Retina (tissue), 1 donor: ENCODE measurements at places on chromosomes 16 and 17.

DNA sequence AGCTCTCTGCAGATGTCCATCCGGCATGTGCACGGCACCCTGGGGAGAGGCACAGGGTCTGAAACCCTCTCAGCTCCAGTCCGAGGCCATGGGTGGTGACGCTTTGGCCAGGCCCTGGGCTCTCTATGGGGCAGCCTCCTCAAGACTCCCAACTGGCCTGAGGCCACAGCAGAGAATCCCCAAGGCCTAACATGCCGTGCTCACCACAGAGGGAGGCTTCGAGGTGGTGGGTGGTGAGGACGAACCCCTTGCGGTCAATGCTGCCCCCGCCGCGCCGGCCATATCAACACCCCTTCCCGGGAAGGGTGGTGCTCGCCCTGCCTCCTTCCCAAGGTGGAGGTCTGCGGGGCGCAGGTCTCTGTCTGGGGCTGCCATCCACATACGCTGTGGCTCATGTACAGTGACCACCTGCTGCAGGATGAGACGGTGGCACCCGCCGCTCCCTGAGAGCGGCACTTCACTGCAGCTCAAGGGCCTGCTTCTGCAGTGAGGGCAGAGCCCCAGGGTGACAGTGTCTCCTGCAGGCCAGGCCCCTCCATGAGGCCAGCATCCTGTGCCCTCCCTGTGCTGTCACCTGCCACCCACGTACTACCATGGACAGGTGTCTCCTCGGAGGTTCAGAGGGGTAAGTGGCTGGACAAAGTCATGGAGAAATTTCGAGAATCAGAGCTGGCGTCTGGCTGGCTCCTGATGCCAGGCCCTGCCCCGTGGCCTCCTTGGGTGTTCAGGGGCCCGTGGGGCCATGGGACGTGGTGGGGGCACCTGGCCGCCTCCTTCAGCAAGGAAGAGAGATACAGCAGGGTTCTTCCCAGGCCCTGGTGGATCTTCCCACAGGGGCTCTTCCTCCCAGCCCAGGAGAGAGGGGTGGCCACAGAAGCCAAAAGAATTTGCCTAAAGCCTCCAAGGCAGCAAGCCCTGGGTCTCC, 54.6 kb upstream of the ACSF3 start:
- no peak for DNase-seq

DNA sequence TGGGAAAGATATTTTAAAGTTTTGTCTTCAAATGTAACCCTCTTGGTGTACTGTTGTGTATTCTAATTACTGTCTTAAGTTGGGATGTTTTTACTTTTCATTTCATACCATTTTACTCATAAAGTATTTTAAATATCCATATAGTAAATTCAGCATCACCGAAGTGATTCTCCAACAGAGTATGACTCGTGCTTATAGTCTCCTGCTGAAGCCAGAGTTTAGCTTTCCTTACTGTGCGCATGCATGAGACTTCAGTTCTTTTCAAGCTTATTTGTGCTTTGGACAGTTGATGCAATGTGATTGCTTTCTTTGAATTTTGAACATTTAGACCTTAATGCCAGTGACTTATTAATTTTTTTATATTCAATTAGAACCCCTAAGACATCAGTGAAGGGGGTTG, 7.4 kb upstream of the VPS35L start:
- DNase-seq: no peak

DNA sequence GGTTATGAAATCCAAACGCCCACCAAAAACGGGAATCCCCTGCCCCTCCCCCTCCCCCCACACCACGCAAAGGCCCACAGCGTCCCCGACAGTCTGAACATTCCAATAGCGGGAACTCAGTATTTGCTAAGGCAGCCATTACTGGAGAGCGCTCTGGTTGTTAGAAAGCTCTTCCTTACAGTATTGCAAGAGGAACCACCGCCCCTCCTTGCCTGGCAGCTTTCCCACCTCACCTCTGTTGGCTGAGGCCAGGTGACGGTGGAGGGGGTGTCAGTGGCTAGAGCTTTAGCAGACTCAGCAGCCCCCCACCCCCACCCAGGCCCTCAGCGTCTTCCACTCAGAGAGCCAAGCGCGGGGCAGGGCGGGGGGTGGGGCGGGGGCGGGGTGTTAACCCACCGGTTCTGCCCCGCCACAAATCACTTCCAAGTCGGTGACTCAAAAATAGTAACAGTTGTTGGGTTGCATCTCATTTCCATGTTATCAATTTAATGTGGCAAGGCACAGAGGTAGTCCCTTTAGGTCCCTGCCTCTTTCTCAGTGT, 2.2 kb upstream of the PLEKHH3 start:
- peak; percentile 39 for DNase-seq

DNA sequence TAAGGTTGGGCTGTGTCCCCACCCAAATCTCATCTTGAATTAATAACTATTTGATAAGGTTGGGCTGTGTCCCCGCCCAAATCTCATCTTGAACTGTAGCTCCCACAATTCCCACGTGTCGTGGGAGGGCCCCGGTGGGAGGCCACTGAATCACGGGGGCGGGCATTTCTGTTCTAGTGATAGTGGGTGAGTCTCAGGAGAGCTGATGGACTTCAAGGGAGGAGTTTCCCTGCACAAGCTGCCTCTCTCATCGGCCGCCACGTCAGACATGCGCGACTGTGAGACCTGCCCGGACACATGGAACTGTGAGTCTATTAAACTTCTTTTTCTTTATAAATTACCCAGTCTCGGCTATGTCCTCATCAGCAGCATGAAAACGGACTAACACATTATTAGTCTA, 44.9 kb upstream of the METRNL start:
- DNase-seq: no peak

DNA sequence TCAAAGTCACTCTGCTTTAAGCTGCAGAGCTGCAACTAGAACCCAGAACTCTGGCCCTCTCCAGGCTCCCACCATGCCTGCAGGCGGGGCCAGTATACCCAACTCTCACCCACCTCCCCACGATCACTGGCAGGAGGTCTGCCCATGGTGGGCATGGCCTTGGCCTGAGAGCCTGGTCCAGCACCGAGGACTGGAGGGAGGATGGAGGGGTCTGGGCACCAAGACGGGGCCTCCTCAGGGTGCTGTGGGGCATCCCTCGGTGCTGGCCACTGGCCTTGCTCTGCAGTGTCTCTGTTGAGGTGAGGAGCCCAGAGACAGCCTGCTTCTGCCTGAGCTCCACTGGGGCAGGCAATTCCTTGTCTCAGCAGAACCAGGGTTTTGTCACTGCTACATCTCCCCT, 1.5 kb upstream of the KRT16 start:
- no peak for DNase-seq

DNA sequence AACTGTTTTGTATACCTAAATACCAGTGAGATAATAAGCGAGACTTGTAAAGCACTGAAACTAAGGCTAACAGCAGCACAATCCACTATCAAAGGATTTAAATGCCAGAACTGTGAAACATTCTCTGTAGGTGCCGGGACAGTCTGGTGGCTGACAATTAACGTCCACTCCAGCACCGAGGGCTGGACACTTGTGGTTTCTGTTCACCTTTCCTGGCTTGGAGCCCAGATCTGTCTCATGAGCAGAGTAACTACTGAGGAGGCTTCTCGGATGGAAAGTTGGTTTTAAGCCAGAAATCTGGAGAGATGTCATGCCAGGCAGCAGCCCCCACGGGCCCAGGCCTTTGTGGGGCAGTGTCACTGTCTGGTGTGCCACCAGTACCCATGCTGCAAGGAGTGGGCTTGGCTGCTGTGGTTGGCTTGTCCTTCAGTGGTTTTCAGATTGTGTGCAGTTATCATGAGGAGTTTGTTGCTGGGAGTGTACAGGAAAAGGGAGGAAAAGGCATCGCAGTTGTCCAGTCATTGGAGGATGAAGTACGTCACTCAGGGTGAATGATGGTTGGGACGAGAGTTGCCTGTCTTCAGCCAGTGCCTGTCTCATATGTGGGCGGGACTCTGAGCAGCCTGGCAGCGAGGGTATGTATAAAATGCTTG, 35.5 kb downstream of the UBN1 start:
- DNase-seq: no peak

- DNase-seq: no peak
Observed at GRCh38 chr17:35766903-35767510, 6.3 kb downstream of the C17orf50 start.

DNA sequence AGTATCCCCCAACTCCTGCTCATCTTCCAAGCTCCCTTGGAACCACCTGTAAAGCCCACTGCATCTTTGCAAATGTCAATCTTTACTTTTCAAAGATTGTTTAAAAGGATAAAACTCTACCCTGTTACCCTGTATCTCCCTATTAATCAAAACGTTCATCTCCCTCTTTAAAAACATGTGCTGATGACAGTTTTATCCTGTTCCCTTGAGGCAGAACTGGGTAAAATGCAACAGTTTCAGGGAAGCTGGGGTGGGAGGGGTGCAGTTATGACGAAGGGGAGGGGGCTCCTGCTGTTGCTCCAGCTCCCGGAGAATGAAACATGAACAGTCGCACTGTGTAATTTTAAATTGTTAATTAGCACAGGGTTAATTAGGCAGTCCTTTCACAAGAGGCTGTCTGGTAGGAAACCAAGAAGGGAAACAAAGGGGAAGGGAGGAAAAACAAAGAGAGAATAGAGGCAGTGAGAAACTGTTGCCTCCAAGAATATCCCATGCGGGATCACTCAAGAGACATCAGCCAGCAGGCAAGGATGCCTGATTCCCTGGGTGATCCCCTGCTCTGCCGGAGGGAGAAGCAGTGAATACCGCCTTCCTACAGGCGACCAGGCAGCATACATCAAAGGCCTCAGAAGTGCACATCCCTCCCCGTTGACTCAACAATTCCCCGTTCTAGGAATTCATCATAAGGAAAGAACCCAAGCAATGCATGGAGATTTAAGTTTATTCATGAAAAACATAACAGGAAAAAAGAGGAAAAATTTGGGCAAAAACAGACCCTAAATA, 84.2 kb downstream of the ZFHX3 start:
- DNase-seq: peak; percentile 36

DNA sequence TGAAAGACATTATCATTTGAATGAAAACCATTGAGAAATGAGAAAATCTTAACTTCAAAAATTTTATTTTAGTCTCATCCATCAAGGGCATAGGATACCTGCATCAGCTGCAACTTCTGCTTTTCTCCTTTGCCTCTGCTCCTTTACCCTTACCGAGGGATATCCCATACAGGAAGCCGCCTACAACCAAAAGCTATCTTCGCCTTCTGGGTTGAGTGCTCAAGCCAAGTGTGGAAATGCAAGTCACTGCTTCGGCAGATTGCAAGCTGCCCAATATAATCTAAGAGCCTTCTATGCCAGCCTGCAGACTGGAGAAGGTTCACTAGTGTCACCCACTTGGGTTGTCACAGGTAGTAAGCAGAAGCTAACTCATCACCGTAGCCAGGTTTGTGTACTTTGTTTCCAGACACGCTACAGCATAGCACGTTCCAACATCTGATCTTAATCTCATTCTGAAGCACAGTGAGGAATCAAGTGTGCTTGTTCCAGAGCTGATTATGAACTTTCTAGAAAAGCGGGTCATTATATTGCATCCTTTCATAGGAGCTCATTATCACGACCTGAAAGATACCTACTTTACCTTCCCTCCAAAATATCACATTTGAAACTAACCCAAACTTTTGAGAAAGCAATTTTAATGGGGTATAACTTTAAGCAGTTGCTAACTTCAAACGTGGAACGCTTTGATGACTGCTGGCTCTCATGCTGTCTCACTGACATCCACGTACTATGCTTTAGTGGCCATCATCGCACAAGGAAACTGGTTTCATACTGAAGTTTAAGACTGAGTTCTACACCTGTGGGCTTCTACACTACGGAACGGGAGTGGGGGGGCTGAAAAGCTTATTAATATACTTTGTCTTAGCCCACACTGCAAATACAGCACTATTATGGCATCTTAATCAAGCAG, 8.0 kb upstream of the UNK start:
- DNase-seq: no peak

GRCh38 chr17:43860077-43860725, 13.2 kb downstream of the CD300LG start:
- no peak for DNase-seq

DNA sequence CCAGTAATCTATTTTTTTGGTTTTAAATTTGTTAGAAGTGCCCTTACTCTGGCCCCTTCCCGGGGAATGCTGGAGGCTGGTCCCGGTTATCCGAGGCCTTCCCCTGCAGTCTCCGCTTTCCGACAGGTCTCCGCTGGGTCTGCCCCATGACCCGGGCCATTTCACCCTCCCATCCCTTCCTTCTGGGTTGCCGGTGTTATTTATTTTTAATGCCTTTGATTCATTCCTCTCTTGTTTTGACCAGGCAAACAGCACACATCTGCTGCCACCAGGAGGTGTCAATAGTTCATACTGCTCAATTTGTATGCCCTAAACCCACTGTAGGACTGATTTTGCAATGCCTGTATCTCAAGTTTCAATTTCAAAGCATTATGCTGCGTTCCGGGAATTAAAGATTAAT, 113.2 kb upstream of the IRX5 start:
- DNase-seq: peak; percentile 15

DNA sequence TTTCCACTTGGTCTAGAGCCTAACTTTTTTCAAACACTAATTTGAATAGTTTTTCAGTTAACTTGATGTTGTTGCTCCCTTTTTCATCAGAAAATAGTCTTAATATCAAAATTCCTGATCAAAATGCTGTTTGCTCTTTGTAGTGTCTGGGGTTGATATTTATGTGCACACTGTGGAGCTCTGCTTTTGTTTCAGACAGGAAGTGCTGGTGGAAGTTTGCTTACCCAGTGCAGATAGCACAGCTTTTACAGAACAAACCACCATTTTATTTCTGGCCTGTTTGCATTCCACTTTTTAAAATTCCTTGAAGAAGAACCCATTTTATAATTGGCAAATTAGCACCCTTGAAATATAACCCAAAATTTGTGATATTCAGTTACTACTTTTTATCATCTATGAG, 125.4 kb downstream of the MRTFB start:
- no peak for DNase-seq

- DNase-seq: peak; percentile 96
Observed at GRCh38 chr17:41738077-41738800, 3.8 kb upstream of the HAP1 start.

DNA sequence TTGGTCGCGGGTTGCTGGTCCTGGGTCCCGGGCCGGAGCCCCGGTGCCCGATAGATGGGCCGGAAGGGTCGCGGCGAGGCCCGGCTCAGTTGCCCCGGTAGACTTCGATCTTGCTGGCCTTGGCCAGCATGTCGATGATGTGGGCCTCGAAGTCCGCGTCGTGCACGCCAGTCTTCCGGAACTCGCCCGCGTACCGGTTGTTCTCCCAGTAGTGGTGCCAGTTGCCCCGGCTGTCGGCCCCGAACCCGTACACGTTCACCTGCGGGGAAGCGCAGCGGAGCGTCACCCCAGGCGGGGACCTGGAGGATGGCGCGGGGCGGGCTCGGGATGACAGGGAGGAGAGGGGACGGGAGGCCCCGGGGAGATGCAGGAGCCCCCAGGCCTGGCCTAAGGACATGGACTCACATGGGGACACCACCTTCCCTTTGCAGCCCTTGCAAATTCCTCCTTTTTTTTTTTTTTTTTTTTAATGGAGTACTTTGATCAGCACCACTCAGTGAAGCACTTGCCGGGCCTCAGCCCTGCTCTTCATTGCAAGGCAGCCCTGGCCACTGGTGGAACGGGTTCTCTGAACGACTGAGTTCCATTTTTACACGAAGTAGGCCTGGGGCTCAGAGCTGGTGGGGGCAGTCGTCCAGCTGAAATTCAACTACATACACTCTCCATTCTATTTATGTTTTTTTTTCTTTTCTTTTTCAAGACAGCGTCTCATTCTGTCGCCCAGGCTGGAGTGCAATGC, 35.1 kb downstream of the DDX19A start:
- no peak for DNase-seq

- no peak for DNase-seq
Observed at GRCh38 chr17:77869041-77869599, 89.4 kb upstream of the TNRC6C start.

- no peak for DNase-seq
Observed at GRCh38 chr16:27746076-27746855, 196.3 kb downstream of the KATNIP start.
